Left ventricle myocardium superior (tissue), 1 donor: ENCODE measurements at places on chromosomes 13 and 19. TPM values are rescaled to one million over a fixed set of nuclear protein-coding genes. Genes with fewer than 3 reads are reported as not detected.
A peak's percentile ranks its signal among the peaks of the same experiment; 100 is the strongest.

DNA sequence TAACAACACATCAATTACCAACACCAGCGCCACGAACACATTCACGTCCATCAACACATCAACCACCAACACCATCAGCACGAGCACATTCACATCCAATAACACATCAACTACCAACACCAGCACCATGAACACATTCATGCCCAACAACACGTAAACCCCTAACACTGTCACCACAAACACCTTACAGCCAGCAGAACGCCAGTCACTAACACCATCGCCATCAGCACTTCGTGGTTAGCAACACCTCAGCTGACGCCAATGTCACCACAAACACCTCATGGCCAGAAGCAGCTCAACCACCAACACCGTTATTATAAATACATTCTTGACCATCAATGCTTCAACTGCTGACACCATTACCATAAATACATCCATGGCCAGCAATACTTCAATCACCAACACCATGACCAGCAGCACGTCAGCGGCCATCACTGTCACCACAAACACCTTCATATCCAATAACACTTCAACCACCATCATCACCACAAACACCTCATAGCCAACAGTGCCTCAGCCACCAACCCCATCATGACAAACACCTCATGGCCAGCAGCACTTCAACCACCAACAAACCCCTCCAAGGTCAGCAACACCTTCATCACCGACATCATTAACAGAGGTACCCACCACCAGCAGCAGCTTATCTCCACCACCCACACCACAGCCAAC is 9.4 kb downstream of the FCER2 start:
- no peak for DNase-seq

GRCh38 chr19:5595129-5595528 is 27.4 kb upstream of the TINCR start:
- DNase-seq, result no peak

DNA sequence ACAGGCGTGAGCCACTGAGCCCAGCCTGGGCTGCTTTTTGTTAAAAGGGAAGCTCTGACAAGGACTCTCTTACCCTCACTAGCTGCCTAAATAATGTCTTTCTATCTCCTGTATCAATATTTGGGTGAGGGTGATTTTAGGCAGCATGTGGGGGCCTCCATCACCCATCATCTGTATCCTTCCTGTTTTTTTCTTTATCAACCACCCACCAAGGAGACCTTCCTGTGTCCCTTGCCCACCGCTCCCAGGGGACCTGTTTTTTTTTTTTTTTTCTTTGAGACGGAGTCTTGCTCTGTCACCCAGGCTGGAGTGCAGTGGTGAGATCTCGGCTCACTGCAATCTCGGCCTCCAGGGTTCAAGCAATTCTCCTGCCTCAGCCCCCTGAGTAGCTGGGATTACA is 5.4 kb upstream of the NDUFB7 start:
- DNase-seq, result no peak

DNA sequence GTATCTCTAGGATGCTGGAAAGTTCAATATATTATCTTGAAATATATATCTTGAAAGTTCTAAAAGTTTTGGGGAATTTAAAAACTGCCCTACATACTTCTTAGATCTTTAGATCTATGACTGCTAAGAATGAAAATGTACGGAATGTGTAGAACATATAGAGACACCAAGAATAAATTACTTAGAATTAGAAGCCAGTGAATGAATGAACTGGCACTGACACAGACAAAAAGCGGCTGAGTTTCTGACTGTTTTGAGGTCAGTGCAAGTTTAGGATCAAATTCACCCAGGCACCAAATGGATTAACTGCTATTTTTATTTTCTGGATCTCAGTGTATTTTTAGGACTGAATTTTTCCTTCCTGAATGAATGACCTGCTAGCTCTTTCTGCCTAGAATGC is 411.2 kb downstream of the KCTD12 start:
- no peak for DNase-seq

DNA sequence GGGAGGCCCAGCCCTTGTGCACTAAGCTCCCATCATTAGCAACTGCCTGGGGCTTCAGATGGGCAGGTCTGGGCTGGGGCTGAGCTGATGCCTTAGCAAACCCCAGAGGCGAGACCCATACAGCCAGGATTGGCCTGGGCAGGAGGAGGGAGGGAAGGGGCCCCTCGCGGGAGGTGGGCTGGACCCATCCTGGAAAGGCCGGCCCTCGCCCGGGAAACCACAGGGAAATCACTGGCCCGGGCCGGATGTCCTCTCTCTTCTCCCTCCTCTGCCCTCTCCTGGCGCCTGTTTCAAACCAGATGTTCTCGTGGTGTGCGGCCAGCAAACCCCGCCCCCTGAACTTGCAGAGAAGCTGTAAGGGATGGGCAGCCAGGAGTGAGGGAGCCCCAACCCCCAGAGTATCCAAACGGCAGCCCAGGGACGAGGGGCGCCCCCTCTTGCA is 43.1 kb downstream of the TMEM255B start:
- DNase-seq, result peak; percentile 77

DNA sequence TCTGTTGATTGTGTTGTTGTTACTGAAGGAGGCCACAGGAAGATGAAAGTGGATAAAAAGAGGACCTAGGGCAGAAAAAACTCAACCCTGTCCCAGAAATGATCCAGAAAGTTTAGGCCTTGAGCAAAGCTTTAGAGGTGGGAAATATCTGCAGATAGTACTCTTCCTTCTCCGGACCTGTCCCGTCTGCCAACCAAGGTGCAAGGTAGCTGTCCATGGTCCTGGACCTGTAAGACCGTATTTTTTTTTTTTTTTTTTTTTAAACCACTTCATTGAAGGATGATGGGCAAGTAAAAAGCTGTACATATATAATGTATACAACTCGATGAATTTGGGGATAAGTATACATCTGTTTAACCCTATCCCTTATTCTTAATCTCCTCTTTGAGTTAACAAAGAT is 225.9 kb downstream of the OLFM4 start:
- DNase-seq, result no peak

GRCh38 chr13:36789061-36789460 is 30.0 kb upstream of the RFXAP start:
- DNase-seq, result no peak

- DNase-seq, result no peak
These were observed 121.2 kb downstream of the ZNF737 start for GRCh38 chr19:20444202-20444885.

GRCh38 chr13:27194209-27194608 is 22.6 kb upstream of the USP12 start:
- DNase-seq, result no peak

GRCh38 chr19:19444681-19445155 is 39.2 kb downstream of the GATAD2A start:
- no peak for DNase-seq

DNA sequence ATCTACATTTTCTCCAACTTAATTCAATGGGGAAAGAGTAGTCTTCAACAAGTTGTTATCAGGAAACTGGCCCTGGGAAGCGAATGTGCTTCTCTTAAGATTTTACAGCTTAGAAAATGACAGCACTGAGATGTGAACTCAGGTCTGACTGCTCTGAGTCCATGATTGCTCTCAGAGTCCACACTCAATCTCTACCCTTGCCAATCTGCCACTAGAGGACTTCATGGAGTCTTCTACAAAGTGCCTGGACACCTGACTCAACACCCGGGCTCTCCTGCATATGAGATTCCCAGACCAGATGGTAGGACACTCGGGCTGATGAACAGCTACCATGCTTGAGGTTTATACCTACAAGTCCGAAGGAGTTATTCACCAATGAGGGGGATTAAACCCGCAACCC is 74.8 kb downstream of the ABCC4 start:
- no peak for DNase-seq

DNA sequence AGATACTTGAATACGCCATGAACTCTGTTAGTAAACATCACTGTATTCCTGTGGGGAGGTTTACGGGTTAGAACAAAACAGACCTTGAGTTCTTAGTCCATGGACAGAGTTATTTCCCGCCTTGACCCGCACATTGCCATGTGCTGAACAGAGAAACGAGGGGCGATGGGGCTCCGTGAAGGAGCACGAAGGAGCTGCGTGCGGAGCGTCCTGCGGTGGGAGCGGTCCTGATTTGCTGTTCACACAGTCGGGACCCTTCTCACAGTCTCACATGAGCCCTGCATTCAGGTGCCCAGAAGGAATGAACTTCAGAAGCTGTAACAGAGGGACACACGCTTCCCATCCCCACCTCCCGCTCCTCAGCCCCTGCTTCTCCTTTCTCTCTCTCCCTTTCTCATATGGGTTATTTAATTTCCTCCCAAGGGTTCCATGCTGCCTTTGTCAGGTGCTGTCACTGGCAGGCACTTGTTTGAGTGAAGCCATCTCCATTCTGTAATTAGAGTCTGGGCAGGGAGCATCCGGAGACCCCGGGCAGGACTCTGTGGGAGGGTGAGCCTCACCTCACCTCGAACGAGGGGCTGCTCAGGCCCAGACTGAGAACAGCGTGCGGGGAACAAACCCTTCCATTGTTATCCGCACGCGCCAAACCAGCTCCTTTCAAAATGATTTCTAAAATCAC is 76.9 kb downstream of the TEX29 start:
- DNase-seq, result no peak

DNA sequence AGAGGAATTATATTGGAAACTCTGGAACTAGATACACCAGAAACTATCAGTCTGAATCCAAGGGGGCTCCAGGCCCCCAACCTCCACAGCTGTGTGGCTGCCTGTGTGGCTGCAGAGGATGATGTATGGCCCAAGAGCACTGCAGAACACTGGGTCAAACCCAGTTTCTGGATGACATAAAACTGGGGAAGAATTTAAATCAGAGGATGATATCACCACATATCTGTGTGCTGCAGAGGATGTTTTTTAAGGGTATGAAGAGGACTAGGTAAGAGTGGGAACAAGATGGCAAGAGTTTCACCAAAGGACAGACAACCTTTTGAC is 226.4 kb downstream of the SUCLA2 start:
- DNase-seq, result no peak

GRCh38 chr19:3025549-3025886 is 3.6 kb downstream of the TLE2 start:
- DNase-seq, result no peak

The SH2D3A gene
- total RNA-seq, result 0.15 TPM

The EBPL gene
- total RNA-seq, result 6.9 TPM

The CA11 gene
- total RNA-seq, result 6.3 TPM

The ZGLP1 gene
- 0.87 TPM for total RNA-seq

The TNNT1 gene
- total RNA-seq, result 50.2 TPM

The POLD1 gene
- total RNA-seq, result 10.6 TPM

The VWA8 gene
- total RNA-seq, result 45.0 TPM

The PODNL1 gene
- total RNA-seq, result 2.0 TPM
